Spinal cord (tissue), 10 donors: ENCODE measurements at places on chromosomes 11 and 22. TPM values are rescaled to one million over a fixed set of nuclear protein-coding genes. Genes with fewer than 3 reads are reported as not detected.

Gene SAMM50
- total RNA-seq, result 42.0 TPM

DNA sequence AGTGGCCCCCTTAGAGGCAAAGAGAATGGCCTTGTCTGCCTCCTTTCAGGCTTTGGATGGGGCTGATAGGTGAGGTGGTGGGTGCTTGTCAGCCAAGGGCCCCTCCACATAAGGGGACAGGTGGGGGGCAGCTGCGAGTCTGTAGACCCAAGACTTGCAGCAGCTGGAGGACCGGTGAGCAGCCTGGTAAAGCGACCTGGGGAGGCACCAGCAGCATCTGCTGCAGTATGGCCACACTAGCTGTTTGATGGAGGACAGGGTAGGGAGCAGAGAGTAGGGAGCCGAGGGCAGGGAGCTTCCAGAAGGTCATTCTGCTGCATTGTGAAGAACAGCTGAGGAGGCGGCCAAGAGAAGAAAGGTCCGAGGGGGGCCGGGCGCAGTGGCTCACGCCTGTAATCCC, 16.8 kb upstream of the MRTFA start:
- DNase-seq, result no peak

DNA sequence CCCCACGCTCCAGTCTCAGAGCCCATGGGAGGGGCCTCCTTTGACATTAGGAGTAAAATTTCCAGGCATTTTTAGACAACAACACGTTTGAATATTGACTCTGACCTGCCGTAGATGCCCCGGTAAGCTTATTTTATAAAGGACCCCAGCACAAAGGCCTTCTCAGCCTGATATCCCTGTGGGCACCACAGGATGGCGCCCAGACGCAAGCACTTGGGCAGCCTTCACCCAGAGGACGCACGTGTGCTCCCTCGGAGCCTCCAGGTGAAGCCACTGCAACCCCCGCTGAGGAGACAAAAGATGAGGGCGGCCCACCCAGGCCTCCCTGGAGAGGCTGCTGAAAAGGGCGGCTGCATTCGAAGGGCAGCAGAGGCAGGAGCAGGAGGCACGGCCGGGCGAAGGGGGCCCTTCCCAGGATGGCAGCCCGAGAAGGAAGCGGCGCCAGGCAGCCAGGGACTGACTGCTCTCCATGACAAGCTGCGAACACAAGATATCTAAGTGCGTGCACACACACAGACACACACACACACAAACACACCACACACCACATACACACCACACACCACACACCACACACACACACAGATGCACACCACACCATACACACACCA, 15.2 kb upstream of the TH start:
- no peak for DNase-seq

- DNase-seq, result no peak
These were observed 24.4 kb downstream of the ARHGAP8 start for GRCh38 chr22:44776605-44777363.

DNA sequence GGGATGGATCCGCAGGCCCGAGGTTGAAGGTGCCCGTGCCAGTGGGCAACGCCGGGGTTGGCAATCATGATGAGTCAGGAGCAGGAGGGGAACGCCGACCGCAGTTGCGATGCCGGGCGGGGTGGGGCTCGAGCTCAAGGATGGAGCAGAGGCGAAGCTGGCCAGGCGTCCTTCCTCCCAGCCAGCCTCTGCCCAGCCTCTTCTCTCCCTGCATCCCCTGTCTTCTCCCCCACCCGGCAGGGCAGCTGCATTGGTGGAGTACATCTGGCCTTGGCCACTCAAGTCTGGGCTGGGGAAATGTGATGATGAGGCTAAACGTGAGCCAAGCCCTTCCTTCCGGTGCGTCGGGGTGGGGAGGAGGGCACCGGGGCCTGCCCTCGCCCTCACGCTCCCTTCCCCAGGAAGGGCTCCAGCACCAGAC, 3.9 kb downstream of the IFITM10 start:
- DNase-seq, result no peak

GRCh38 chr11:75225794-75226193, 14.8 kb upstream of the TPBGL start:
- no peak for DNase-seq
